Stimulated activated CD8-positive, alpha-beta memory T cell treated with anti-CD3 and anti-CD28 coated beads, Interleukin-15, amount 100 ng/mL, for 48 hours (primary cell): ENCODE measurements at places on chromosomes 5 and 9.

DNA sequence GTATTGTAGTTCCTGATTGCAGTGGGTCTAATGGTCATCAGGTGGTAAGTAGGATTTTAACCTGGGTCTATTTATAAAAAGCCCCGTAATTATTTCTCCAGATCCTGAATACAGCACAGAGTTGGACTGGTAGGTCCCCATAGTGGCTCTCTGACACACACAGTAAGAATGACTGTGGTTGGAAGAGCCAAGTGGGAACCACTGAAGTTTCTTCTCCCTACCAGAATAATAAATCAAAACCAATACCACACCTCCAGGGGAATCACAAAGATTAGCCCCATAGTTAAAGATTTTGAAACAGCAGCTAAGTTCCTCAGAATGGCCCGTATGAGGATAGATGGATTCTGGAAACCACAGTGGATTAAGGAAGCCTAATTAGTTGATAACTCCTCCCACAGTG lies 68.4 kb upstream of the ZFR start:
- no peak for DNase-seq

GRCh38 chr9:7212101-7212500 lies 454.3 kb downstream of the KDM4C start:
- no peak for DNase-seq

DNA sequence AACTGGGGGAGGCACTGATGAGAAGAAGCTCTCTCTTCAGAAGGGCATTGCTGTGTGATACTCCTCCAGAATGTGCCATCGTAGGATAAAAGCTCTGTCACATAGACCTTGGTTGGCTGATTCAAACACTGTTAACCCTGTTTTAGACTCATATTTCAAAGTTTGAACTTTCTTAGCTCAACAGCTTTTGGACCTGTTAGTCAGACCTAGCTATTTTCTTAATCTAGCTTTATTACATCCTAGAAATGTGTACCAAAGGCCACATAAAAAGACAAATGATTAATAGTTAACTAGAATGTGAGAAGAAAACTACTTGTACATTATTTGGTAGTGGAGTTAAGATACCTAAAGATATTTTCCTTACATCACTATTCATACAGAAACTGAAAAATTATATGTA lies 4.3 kb downstream of the RHOBTB3 start:
- no peak for DNase-seq

GRCh38 chr5:137122558-137122957 lies 376.6 kb downstream of the SPOCK1 start:
- no peak for DNase-seq

DNA sequence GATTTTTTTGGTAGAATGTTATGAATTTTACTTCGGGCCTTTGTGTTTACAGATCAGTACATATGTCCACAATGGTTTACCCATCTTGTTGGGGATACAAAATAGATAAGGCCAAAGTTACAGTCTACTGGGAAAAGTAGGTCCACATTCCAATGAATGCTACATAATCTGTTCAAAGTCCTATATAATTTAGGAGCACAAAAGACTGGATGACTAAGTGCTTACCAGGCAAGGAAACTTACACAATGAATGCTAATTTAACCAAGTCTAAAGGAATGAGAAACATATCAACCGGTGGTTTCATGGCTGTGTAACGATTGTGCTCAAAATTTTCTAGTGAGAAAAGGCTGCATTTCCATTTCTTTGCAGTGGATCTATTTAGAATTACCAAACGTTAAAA lies 97.4 kb upstream of the TRPM3 start:
- DNase-seq: no peak

DNA sequence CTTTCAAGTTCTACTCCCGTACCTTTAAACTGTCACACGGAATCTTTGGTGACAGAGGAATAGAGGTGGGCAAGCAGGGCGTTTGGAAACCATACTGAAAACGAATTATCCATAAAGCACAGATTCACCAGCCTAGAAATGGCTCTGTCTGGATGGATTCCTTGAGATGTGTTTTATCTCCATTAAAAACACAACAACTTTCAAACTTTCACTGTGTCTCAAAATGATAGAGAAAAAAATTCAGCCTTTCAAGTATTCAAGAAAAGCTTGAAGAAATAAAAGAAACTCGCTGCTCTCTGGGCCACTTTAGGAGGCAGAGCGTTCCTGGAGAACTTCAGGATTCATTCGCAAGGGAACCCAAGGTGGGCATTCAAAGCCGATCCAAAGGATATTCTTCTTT lies 589 bp upstream of the THBS4 start:
- no peak for DNase-seq

DNA sequence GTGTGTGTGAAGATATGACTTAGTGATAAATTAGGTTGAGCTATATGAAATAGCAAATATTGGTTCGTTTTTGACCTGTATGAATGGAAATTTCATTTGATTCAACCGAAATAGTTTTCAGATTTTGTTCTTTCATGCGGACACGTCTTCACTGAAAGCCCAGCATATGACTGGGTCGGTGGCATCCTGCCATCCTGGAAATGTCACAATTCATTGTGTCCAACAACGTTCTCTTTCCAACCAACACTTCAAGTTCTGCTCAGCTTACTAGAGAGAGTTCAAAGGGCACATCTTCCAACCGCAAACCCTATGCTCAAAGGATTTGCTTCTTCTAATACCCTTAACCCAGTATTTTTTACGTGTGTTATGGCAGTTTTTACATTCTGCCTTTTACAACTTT lies 252.5 kb downstream of the NTRK2 start:
- DNase-seq: no peak

DNA sequence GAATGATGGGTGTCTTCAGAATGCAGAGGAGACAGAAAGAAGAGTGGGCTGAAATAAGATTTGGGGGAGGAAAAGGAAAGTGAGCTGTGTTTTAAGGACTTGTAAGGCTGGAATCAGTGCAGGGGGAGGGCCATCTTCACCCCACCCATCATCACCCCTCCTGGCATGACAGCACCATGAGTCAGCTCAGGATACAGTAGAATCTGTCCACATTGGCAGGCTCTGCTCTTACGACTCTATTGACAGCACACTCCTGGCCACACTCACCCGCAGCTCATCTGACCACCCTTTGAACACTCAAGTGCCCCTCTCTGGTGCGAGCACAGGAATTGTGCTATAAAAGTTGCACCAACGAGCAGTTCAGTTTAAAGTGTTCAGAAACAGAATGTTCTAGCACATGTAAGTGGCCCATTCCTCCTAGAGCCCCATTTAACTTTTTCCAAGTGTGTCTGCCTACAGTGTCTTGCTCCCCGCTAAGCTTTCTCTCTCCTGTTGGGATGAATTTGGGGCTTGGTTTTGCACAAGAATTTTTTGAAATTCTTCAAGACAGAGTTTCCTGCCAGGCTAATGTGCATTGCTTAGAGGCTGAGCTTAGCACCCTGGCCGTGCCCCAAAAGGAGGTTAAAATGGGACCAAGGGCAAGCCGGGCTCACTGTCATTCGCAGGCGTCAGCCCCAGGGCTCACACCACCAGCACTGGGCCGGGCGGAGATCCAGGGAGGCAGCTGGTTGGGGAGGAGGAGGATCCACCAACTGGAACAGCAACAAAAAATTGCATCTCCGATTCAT lies 12.0 kb downstream of the ADRA1B start:
- no peak for DNase-seq

- no peak for DNase-seq
Measured at GRCh38 chr5:138752341-138752950, 779 bp upstream of the CTNNA1 start.

GRCh38 chr9:97934321-97935115 lies 3.5 kb downstream of the HEMGN start:
- DNase-seq: no peak

GRCh38 chr5:40273936-40274335 lies 405.8 kb upstream of the PTGER4 start:
- DNase-seq: no peak

DNA sequence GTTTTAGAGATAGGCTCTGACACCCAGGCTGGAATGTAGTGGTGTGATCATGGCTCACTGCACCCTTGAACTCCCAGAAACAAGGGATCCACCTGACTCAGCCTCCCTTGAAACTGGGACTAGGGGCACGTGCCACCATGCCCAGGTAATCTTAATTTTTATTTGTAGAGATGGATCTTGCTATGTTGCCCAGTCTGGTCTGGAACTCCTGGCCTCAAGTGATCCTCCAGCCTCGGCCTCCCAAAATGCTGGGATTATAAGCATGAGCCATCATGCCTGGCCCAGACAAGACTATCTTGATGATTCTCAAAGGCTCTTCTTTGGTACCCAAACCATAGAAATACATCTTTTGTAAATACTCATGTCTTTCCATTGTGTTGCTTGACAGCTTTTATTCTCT lies 10.8 kb downstream of the OSMR start:
- no peak for DNase-seq

DNA sequence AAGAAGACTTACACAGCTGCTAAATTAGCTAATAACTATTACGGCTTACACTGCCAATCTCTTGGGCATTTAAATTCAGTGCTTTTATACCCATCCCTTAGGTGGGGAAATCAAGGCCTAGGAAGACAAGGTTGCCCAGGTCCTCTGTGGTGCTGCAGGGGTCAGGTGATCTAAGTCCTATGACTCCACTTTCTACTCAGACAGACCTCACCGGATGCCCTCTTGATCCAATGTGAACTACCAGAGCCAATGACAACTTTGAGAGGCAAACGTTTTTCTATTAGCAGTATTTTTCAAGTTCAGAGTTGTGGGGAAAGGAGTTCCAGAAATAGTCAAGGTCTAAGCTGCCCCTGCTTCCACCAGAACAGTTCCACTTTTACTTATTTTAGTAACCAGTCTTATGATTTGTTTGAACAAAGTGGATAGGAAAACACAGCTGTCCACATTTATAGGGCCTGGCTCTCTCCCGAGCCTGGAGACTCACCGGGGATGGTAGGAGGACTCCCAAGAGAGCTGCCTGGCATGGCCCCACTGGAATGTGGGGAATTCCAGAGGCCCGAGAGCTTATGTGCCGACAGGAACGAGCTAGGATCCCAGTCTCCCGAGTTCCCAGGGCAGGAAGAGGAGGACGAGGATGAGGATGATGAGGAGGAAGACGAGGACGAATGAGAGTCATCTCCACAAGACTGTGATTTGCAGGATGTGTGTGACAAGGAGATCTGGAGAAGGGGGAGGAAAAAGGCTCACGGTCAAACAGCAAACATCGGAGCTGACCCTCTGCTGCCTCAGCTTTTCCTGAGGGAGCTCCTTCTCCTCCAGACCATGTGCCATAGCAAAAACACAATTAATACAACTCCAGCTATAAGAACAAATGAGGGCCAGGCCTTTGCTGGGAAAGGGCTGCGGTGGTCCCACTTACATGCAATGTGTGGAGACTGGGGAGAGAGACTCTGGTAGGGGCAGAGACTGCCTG lies 16.7 kb downstream of the FAM193B start:
- no peak for DNase-seq

DNA sequence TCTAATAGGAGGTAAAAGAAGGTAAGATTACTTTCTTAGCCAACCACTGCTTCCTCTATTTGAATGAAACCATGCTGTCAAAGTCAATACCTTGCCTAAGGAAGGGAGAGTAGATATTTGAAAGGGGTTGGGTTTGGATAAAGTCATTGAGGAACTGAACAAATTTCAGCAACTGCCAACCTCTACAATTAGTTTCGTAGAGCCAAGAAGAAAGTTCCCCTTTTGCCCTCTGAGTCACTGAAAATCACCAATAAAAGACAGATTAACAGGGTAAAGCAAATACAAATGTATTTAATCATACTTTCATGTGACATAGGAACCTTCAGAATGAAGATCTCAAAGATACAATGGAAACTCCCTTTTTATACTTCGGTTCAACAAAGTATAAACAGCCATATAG lies 615.7 kb downstream of the GABRG2 start:
- DNase-seq: no peak
